ENCODE measurements at places on chromosomes 2 and 18.

DNA sequence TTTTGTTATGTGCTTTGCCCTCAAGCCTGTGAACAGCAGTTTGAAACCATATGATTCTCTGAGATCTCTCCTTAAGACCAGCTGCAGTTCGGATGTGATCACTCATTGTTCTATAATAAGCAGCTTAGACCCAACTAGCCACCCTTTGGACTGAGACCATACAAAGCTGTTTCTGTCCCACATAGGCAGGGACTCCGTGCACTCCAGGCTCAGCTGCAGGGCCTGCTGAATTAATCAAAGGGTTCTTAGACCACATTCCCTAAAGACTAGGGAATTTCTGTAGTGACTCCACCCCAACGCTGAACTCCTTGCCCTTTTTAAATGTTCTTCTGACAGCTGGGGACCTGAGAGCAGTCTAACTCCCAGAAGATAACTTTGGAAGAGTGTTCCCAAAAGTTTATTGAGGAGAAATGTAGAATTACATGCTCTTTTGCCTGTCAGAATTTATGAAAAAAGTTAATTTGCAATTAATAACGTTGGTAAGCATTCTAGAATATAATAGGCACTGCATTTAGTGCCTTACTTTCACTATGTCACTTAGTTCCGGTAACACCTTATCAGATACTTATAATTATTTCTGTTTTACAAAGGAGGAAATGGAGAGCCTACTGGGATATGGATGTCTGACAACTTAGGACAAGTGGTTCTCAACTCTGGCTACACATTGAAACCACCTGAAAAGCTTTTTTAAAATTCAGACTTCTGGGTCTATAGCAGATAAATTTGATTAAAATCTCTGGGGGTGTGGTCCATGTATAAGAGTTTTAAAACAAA, 42.3 kb downstream of the GULP1 start:
- DNase-seq, result no peak

DNA sequence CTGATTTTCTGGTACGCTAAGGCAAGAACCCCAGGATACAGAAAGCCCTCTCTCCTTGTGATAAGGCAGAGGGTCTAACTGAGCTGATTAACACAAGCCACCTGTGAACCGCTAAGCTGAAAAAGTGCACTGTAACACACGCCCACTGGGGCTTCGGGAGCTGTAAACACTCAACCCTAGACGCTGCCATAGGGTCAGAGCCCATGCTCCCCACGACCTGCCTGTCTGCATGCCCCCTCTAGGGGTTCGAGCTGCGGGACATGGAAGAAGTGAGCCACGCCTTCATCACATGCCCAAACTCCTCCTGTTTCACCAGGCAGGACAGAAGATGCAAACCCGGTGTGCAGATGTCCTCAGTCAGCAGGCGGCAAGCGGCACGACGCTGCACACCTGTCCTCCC, 173.9 kb upstream of the RAB12 start:
- DNase-seq, result no peak

- peak; percentile 78 for DNase-seq
Observed at GRCh38 chr18:69217196-69218000, 183.3 kb upstream of the DOK6 start.

DNA sequence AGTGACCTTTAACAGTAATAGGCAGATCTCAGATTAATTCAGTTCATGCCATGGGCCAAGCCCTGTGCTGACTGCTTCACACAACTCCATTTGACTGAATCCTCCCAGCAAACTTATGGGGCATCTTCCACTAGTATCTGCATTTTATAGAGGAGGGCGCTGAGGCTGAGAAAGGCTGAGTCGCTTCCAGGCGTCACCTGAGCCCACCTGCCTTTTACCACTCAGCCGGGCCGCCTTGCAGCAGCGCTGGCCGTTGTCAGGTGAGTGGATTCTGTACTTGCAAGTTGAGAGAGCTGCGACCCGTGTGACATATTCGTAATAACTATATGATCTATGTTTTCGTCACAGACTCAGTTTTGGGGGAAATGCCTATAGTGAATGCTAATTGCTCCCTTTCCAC, 59.3 kb upstream of the B3GNT7 start:
- no peak for DNase-seq

- DNase-seq, result no peak
Observed at GRCh38 chr2:204078003-204078698, 141.6 kb downstream of the ICOS start.

DNA sequence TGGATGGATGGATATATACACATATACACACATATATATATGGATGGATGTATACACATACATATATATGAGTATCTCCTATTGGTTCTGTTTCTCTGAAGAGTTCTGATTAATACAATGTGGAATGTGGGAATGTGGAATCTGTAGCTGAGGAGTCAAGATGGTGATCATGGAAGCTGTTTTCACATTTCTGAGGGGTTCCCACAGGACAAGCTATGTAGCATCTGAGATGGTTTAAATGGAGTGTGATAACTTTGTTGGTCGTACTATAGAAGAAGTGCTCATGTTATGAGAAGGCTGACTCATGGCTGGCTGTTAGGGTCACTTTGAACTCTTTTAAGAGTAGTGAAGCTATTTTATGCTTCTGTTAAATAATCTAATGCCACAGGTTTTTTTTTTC, 279.7 kb downstream of the MEIS1 start:
- DNase-seq, result no peak

DNA sequence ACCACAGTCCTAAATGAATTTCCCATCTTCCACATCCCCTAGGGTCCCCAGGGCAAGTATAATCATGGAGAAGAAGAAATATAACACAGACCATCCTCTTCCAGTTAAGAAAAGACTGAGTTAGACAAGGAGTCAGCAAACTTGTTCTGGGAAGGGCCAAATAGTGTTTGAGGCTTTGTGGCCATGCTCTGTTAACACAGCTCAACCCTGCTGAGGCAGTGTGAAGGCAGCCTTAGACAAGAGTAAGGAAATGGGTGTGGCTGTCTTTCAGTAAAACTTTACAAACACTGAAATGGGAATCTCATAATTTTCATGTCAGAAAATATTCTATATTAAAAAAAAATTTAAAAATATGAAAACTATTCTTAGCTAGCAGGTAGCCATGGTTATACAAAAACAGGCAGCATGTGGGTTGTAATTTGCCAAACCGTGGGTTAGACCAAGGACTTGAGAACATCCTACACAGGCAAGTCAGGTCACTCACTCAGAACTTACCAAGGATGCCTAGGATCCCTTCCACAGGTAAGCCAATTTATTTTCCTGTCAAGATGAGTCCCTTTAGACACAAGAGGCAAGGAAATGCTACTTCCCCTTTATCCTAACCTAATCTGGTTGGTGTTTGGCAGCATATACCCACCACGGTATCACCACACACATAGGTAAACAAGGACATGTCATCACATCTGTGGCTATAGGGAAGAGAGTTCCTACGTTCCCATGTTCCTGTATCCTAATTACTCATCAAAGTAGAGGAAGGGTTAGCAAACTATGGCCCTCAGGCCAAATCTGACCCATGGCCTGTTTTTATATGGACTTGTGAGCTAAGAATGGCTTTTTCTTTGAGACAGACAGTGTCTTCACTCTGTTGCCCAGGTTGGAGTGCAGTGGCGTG, 31.9 kb downstream of the C2orf74 start:
- no peak for DNase-seq

DNA sequence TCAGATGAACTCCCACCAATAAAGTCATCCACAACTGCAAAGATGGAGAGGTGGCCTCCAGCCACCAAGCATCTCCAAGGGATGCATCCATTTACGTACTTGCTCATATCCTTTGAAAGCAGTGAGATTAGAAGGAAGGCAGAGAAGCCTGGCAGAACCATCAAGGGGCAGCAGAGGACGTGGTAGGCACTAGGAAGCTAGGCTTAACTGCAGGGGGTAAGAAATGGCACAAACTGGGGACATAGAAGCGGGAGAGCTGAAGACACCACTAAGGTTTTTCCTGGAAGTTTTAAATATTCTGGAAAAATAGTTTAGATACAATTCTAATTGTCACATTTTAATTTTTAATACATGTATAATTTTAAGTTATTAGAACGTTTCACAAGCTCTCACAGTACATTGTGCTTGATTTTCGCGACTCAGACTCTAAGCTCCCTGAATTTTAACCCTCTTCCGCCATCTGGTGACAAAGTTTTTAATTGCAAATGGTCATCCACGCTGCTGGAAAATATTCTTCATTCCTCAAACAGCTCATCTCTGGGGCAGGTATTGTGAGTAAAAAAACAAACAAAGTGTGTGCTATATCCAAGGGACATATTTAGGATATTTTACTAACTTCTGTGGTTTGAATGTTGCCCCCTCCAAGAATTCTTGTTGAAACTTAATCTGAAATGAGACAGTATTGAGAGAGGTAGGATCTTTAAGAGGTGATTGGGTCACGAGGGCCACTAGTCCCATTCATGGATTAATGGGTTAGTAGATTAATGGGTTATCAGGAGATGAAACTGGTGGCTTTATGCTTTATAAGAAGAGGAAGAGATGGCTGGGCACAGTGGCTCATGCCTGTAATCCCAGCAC, 1.6 kb upstream of the PSTPIP2 start:
- DNase-seq, result peak; percentile 61

DNA sequence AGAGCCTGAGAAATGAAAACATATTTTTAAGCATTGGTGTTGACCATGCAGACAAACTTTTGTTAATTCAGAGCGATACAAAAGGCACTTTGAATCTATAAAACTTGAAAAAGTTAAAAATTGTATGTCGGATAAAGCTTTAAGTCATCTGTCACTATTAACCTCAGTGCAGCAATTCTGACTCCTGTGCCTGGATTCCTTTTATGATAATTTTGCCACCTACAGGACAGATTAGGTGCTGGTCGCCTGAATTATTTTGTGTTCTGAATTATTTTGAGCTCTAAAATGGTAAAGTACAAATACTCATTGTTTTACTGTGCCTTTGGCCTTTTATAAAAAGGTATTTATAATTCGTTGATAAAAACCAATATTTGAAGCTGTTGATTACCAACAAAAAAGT, 19.4 kb upstream of the RNF138 start:
- DNase-seq, result no peak

- peak; percentile 65 for DNase-seq
Observed at GRCh38 chr2:231227310-231228162, 29.1 kb downstream of the ARMC9 start.

- no peak for DNase-seq
Observed at GRCh38 chr18:57149531-57149930, 2.6 kb downstream of the BOD1L2 start.
